ENCODE measurements at places on chromosomes 6 and 20.

DNA sequence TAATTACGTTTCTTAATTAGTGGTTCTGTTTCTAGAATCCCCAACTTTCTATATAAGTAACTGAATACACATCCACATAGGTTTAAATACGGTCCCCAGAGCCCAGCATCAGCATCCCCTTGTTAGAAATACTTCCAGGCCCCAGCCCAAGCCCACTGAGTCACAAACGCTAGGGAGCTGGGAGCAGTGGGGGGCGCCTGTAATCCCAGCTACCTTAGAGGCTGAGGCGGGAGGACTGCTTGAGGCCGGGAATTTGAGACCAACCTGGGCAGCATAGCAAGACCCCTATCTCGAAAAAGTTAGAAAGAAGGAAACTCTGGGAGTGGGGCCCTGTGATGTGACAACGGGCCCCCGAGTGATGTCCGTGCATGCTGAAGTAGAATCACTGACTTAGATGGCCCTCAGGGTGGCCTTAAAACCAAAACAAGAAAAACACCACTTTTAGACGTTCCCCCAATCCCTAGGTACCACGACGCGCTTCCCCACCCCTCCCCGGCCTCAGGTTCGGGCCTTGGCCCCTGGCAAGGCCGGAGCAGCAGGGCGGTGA is 1.3 kb upstream of the PPP1R3G start:
- no peak for DNase-seq

- no peak for DNase-seq
These were observed 527.8 kb downstream of the RFPL4B start for GRCh38 chr6:112874881-112875280.

DNA sequence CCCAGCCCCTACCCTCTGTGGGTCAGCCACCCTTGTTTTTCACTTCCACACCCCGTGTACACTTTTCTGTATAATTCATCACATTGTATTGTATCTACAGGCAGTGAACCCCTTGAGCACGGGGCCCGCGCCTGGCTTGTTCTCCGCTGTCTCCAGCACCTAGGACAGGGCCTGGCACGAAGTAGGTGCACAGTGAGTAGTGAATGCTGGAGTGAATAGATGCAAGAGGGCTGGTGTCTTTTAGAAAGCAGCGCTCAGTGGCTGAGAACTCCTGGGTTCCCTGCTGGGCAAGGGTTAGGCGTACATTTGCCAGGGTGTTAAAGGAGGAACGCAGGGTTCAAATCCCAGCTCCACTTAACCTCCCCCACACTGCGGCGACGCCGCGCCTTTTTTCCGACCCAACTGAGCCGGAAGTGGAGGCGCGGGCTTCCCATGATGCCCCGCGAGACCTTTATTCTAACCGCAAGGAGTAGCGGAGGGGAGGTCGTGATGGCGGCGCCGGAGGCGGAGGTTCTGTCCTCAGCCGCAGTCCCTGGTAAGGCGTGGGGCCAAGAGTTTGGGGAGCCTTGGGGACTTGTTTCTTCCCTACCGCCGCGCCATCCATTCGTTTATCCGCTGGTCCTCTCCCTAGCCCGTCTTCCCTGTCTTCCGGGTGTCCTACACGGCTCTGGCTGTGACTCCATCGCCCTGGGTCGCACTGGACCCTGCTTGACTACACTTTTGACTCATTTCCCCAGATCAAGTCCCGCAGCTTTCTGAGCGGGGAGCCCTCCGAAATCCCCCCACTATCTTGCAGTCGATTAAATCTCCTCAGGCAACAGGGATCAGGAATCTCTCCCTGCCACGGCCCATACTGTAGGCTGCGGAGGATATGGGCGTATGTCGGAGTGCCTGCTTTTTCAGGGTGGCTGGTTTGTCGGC is at the start of gene MAD2L1BP:
MAD2L1BP (plus strand) TSS at position 454 of the 921 bp plus-strand sequence; CDS start at position 490, 36 bp downstream.
- DNase-seq = peak; percentile 83

GRCh38 chr6:22045261-22045912 is 251.4 kb downstream of the PRL start:
- no peak for DNase-seq

DNA sequence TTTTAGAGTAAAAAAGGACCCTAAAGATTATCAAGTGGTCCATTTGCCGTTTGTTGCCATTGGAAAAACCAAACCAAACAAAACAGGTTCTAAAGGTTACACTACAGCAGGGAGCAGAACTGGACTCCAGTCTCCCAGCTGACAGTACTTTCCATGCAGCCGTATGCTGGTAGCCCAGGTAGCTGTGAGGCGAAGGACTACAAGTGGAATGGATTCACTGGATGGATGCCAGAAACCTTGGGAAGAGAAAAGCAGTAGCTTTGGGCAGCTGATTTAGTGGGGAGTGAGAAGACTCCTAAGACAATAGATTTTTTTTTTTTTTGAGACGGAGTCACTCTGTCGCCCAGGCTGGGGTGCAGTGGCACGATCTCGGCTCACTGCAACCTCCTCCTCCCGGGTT is 88.3 kb downstream of the SASH1 start:
- no peak for DNase-seq

DNA sequence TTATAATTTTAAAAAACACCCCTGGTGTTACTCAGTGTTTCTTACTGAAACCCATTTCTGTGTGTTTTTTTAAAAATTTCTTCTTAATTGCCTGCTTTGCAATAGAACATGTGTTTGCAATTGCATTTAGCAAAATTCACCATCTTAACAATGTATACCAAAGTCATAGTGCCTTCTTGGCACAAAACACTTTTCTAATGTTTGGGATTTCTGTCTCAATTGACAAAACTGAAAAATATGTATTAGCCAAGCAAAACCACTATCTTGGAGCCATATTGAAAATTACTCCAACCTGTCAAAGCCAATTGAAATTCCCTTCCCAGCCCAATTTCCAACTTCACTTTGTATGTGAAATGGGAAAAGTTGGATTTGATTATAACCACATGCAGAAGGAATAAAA is 88.4 kb upstream of the RSPO3 start:
- DNase-seq = no peak

DNA sequence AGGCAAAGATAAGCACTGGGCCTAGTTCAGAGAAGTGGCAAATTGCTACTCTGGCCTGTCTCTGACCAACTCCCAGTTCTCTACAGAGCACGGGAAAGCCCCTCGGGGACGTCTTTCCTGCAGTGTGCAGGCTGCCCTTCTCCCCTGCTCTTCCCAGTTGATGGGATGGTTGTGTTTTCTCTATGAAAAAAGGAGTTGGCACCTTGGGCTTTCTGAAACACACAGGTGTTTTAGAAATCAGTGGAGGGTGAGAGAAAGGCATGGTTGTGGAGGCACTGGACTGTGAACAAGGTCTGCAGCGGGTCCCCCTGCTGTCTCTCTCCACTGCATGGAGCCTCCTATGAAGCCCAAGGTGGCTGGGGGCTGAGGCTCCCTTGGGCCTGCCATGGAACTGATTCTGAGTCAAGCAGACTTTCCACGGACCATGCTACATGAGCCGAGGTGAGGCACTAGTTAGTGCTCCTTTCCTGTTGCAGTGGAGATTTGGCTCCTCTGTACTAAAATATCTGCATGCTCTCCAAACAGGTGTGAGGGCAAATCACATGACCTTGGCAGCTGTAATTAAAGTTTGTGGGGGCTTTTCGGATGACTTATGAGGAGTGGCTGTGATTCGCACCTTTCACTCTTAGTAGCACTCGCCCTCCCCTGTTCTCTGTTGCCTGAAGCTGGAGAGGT is 16.3 kb downstream of the GTSF1L start:
- DNase-seq = no peak

GRCh38 chr6:90351696-90352095 is 55.1 kb upstream of the BACH2 start:
- DNase-seq = no peak

DNA sequence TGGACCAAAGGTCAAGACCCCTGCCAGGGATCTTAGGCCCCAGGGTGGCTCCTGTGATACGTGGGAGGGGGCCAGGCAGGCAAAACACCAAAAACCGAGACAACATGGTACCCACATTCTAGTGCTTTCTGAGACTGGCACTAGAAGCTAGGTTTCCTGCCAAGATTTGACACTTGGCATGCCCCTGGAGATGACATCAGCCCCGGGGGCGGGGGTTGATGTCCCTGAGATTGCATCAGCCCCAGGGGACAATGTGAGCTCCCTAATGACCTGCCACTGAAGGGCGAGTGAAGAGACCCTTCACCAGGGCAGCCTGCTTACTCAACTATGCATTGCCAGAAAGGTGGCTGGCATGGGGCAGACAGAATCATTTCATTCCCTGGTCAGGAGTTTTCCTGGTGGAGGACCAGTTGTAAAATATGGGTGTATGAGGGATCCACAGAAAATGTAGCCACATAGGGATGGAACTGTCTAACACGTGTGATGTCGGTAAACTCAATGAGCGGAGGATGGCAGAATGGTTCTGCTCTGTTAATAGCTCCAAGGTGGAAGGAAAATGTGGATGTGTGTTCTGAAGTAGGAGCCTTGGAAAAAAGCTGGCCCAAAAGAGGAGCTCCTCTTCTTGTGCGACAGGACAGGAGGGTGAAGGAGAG is 219.7 kb downstream of the UNC5CL start:
- no peak for DNase-seq

DNA sequence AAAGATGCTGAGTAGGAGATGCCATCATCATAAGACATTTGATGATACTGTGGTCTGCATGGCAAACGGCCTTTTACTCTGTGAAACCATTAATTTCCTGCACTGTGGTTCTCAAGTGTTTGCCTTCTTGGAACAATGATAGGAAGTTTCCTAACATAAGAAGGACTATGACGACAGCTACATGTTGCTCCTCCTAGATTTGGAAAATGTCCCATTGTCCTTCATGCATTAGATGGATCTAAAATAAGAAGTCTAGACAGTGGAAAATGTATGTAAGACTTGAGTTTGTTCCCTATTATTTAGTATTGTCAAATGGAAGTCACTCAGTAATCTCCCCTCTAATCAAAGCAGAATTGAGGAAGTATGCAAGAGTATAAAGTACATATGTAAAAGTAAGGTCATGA is 98.5 kb upstream of the TMEM170B start:
- peak; percentile 62 for DNase-seq

GRCh38 chr6:74735304-74735703 is 470.5 kb downstream of the COL12A1 start:
- no peak for DNase-seq

GRCh38 chr6:143939364-143939763 is 68.7 kb downstream of the PLAGL1 start:
- no peak for DNase-seq

- DNase-seq = no peak
These were observed 6.3 kb upstream of the NAA20 start for GRCh38 chr20:20010639-20011500.

DNA sequence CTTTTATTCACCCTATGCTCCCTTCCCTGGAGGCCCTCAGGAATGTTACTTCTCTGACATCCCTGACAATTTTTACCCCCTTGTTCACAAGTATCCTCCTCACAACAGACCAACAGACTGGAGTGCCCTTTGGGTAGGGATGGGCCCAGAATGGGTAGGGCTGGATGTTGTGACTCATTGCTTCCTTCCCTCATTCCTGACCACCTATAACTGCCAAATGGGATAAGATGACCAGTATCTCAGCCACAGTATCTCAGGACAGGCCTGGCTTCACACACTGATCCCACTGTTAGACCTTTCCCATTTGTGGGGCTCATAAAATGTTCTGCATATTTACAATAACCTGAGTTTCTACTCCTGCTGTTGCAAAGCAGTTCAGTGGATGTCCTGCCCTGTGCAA is 223.0 kb upstream of the LRFN2 start:
- DNase-seq = no peak

DNA sequence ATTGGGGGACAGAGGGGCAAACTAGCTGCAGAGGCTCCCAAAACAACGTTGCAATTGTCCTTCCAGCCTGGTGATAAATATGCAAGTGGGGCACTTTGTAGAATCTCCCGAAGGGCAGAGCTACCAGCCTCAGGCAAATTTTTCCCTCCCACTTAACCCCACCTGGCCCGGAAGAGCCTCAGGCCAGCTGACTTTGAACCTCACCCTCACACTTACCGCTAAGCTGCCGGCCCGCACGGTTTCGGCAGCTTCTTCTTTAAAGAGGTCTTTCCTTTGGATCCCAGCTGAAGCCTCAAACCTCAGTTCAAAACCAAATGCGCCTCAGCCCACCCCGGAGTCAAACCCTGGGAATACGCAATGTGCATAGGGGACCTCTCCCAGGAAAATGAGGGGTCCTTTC is 2.5 kb downstream of the OVOL2 start:
- DNase-seq = no peak

DNA sequence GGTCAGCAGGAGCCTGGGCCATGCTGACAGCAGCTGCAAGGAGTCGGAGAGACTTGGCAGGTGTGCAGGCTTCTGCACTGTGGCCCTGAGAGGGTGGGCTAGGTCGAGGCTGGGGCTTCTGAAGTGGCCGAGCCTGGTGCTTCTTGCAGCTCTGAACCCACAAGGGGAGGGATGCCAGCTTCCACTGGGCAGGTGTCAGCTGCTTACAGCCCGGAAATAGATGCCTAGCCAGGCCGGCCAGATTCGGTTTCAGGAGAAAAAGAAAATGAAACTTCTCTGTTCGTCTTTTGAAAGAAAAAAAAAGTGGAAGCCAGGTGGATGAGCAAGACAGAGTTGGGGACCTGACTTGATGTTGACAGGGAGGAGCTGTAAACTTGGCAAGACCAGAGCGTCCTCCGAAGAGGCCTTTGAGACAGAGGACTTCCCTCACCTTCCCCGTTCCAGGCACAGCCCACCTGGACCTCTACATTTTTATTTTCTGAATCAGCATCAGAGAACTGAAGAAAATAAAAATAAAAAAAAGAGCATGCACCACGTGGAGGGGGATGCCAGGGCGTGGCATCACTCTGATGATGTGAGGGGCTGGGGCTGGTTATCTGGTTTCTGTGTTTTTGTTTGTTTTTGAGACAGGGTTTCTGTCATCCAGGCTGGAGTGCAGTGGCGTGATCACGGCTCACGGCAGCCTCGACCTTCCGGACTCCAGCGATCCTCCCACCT is at the start of gene ZBP1:
ZBP1 (minus strand) TSS at position 153 of the 717 bp plus-strand sequence; CDS start at position 22, 131 bp downstream.
- DNase-seq = no peak

GRCh38 chr6:119749335-119749734 is 399.8 kb upstream of the MAN1A1 start:
- DNase-seq = no peak

- DNase-seq = peak; percentile 18
These were observed 37.7 kb upstream of the SLC4A11 start for GRCh38 chr20:3276680-3277015.

- no peak for DNase-seq
These were observed 27.0 kb upstream of the MLIP start for GRCh38 chr6:54084231-54084630.

All from Kasumi-1 (cell line).